Right lobe of liver (tissue), 6 donors: ENCODE measurements at places on chromosomes 6 and 20.
A peak's percentile ranks its signal among the peaks of the same experiment; 100 is the strongest.

DNA sequence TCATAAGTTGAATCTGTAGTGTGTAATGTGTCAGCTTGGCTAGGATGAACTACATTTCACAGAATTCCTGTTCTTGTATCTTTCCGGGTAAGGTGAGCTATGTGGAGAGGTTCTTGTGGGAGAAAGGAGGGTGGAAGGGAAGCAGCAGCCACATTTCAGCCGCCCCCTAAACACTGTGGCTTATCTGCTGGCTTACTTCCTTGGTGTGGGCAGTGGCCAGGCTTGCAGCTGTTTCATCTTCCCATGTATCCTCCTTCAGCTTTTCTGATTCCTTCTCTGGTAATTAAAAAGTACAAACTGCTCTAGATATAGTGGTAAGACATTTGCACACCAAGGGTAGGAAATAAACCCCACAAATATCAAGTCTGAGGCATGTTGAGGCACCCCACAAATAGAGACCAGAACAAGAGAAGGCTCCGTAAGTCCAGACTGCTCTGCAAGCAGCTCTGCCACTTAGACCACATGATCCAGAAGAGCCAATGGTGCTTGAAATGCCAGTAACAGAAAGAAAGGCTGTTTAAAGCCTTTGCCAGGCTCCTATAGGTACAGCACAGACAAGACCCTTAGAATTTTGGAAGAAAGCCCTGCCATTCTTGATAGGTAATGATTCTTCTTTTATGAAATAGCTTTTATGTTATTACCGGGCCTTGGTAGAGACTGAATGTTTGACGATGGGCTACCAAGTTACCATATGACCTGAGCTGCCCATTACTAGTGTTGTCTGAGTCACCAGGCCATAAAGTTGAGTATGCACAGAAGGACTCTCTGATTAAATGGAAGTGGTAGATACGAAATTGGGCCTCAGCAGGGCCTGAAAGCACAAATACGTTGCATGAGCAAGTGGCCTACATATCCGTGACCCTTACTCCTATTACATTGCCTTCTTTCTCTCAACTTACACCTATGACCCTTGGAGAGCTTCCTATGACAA, 215.0 kb upstream of the SGK1 start:
- no peak for DNase-seq

- peak; percentile 92 for DNase-seq
Measured at GRCh38 chr6:166342349-166343149, at the start of gene SFT2D1. SFT2D1 (minus strand) TSS chr6:166342545; CDS start chr6:166342481, 64 bp downstream.

- DNase-seq = no peak
Measured at GRCh38 chr20:5663396-5663795, 86.8 kb upstream of the SHLD1 start.

GRCh38 chr20:57593134-57593886, 26.9 kb downstream of the ZBP1 start:
- DNase-seq = no peak

- DNase-seq = no peak
Measured at GRCh38 chr20:32528171-32528891, 56.8 kb downstream of the NOL4L start.

DNA sequence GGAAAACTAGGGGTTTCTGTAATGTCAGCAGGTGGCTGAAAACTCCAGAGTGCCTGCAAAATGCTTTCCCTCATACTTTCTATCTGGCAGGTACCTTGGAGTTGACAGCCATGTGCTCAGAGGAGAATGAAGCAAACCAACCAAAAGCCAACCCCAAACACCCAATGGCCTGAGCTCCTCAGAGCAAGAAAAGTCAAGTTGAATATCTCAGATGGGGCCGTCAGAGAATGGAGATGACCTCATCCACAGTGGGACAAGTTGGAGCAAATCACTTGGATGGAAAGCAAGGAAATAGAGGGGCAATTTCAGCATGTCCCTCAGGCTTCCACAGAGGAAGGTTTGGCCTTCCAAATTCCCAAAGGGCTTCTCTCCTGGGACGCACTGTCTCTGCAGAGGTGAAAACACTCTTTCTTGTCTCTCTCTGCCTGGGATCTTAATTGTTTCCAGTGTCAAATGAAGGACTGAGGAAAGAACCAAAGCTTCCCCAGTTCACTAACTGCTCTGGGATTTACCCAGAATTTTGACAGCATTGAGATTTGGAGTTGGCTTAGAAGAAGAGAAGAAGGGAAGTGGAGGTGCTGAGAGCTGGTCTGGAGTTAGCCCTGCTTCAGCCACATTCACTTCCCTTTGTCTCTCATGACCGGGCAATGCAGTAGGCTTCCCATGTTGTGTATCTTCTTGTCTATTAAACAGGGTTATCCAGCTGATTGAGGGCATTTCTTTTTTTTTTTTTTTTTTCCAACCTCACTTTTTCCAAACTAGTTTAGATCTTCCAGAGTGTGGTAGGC, 42.2 kb downstream of the PRND start:
- no peak for DNase-seq

DNA sequence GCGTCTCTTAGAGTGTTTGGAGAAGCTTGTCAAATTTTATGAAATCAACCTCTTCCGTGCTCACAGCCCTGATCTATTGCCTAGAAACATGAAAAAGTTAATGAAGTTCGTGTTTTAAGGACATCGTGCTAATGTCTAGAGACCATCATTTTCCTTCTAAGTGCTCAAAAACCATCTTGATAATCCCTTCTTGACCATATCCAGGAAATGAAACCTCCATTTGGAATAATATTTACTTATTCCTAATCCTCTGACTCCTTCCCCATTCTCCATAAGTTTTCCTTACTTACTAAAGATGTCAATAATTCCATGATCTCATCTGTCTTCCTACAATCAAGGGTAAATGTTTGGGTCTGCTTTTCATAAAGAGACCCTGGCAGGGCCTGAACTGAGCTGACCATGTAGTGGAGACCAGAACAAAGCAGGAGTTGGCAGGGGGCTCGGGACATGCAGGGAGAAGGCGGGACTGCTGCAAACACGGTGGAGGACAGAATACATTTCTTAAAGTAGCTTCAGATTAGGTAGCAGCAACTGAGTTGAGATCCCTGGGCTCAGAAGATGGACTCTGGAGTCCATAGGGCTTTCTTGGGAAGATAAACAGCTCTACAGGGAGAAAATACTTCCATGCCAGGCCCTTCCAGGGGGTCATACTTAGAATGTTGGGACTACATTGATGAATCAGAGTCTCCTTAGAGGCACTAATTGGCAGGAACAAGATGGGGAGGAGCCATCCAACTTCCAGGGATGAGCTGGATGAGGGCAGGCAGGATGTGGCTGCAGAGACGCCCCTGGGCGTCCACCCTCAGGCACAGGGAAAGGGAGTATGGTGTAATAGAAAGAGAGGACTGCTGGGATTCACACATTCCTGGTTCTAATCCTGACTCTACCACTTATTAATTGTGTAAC, 100.7 kb downstream of the RIN2 start:
- DNase-seq = no peak

GRCh38 chr6:17740559-17741220, 34.0 kb upstream of the NUP153 start:
- no peak for DNase-seq

- DNase-seq = no peak
Measured at GRCh38 chr6:122853259-122853995, 64.4 kb downstream of the SMPDL3A start.

DNA sequence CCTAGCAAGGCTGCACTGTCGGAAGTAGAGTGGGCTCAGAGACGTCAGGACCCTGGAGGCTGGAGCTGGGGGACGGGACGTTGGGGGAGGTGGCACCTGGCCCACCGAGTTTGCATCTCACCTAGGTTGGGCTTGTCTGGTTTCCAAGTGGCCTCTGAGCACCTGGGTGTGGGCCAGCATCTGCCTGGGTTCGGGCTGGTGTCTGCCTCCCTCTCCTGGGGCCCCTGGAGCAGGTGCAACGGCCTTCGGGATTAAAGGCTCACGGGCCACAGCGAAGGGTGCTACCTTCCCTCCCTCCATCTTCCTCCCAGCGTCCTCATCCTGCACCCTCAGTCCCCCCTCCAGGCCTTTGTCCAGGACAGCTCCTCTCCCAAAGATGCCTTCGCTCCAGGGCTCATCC, 6.0 kb downstream of the HRH3 start:
- DNase-seq = no peak

- DNase-seq = no peak
Measured at GRCh38 chr6:56934876-56935275, 20.0 kb upstream of the BEND6 start.

DNA sequence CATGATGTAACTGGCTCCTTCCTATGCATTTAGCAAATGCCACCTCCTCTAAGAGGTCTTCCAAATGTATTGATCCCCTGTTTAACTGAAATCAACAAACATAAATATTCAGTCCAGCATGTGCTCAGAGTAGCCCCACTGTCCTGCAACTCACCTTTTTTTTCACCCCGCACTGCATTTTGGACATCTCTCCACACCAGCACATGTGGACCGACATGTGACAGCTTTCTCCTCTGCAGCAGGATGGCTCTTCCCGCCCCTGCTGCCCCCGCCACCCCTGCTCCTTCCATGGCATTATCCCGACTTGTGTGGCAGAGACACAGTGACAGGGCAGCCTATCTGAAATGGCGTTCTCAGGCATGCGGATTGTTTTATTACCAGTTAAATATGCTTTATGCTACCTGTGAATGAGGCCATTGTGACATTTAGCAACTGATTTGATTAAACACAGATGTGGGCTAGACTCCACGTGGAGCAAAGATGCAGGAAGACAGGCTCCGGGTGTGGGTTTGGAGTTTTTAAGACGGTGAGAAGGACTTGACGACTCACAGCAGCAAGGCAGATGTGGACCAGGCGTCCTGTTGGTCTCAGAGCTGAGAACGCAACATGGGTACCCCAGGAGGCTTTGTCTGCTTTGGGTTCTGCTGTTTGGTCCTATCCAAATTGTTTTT, 161.2 kb downstream of the EYA2 start:
- no peak for DNase-seq

GRCh38 chr20:24199501-24199900, 210.9 kb upstream of the GGTLC1 start:
- no peak for DNase-seq

DNA sequence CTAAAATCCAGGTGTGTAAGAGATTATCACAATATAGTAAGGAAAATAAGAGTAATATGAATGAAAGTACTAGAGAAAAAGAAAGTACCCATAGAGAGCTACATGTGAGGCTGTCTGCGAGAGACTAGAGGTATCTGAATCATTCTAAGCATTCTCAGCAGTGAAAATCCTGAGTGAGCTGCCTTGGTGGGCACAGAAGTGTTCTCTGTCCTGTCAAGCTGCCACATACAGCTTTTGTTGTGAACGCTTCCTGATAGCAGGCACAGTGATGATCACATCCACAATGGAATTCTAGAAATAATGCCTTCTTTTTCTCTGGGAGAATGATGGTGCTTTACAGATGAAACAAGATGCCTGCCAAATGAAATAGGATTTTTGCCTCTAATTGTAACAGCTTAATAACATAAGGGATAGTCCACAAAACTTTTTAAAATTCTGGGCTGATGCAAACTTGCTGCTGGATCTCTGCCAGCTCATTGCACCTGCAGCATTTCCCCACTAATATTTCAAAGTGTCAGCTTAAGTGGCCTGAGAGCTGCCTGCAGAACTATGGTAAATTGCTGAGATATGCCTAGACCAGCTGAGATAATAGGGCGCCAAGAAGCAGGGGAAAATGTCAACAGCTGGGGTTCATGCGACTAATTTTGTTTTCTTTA, 620.5 kb downstream of the DOK5 start:
- DNase-seq = no peak
